ENCODE measurements at places on chromosomes 16 and 17.

- no peak for DNase-seq
Observed at GRCh38 chr16:54842743-54843423, 87.8 kb upstream of the IRX5 start.

- DNase-seq: no peak
Observed at GRCh38 chr17:54028986-54029580, 206.4 kb downstream of the KIF2B start.

GRCh38 chr16:55252577-55252976 lies 71.4 kb upstream of the IRX6 start:
- no peak for DNase-seq

DNA sequence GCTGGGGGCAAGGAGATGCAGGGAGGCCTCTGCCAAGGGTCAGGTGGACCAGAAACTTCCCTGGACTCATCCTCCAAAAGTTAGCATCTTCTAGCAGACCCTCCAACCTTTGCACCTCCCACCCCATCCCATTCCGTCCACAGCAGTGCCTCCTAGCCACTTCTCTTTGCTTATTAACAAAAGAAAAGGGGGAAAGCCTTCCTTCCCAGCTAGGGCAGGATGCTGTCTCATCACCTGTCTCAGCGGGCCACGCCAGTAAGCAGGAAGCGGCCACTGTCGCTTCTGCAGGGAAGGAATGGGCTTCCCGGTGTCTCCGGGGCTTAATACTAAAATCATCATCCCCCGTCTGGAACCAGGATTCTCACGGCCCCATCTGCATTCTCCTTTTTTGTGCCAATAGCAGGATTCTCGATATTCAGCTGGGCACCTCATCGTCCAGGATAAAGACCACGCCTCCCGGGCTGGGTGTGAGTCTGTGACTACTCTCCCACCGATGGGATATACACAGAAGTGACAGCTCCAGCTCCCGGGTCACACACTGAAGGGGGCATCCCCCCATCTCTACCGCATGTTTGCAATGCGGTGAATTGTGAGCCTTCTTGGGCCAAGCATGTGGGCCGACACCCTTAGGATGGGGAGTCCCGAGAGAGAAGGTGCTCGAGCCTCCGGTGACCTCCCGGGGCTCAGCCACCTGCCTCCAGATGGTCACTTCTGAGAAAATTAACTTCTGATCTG lies 15.5 kb upstream of the RBFOX3 start:
- DNase-seq: no peak

DNA sequence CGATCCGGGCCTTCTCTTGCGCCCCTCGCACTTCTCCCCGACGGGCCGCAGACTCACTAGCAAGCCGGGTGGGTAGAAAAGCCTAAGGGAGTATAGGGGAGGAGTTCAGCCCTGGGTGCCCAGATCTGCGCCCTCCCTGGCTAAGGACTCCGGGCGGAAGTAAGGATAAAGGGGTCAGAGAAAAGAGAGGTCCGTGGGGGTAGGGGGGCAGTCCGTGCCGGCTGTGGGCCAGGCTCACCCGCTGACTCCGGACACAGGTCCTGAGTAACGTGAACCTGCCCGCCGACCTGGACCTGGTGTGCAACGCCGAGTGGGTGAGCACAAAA lies 1.8 kb downstream of the NAGS start:
- DNase-seq: no peak

DNA sequence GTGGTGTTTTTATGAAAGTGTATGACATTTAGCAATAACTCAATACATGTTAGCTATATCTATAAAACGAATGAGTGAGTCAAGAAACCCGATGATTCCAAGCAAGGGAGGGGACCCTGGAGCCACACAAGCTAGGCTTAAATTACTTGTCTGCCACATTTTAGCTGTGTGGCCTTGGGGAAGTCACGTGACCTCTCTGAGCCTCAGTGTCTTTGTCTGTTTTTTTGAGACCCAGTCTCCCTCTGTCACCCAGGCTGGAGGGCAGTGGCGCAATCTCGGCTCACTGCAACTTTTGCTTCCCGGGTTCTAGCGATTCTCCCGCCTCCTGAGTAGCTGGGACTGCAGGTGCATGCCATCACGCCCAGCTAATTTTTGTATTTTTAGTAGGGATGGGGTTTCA lies 20.1 kb upstream of the GCSH start:
- DNase-seq: no peak

GRCh38 chr16:73768786-73769203 lies 527.8 kb upstream of the PSMD7 start:
- no peak for DNase-seq

GRCh38 chr17:76565728-76566612 lies 19.7 kb downstream of the ST6GALNAC2 start:
- DNase-seq: no peak

DNA sequence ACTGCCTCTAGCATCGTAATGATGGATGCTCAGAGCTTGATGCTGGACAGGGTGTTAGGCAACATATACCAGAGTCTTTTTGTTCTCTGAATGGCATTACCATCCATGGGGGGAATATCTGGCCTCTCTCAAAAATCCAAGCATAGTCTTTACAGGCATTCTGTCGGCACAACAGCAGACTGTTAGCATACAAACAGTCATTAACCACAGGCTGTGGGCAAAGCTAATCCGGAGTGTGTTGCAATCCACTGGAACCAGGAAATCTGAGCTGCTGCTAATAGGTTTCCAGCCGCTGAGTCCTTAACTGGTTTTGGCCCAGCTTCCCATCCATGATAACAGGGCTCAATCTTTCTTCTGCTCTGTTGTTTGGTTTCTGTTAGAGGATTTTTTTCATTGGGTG lies 371.9 kb downstream of the HS3ST3B1 start:
- no peak for DNase-seq

DNA sequence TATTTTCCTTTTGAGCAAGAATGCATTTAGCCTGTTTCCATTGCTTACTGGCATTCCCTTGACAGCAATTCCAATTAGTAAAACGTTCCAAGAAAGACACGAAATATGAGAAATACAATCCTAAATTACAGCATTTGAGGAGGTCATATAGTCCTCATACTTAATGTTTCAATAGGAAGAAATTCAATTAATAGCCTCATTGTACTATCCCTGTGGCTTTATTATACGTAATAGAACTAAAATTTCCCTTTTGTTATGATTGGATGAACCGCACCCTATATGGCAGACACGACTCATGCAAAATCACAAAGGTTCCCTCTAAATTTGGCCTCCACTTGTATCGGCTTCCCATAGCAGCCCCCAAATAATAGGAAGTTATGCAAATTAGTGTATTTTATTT lies 291.7 kb downstream of the CEP112 start:
- no peak for DNase-seq

DNA sequence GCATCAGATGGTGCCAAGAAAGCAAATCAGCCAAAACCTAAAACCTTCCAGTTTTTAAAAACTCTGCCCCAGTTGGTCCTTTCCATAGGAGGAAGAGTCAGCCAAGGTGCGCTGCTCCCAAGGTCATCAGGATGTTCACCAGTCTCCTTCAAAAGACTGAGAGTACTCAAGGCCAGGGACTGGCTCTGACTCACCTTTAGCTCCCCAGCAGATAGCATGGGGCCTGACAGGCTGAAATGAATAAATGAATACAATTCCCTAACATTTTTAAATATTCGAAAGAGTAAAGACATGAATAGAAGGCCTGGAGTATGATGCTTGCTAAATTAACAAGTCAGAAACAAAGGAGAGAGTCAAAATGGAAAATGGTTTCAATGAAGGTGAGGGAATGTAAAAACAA lies 19.2 kb downstream of the EFTUD2 start:
- no peak for DNase-seq

GRCh38 chr16:69225121-69225520 lies 38.2 kb downstream of the SNTB2 start:
- DNase-seq: no peak

DNA sequence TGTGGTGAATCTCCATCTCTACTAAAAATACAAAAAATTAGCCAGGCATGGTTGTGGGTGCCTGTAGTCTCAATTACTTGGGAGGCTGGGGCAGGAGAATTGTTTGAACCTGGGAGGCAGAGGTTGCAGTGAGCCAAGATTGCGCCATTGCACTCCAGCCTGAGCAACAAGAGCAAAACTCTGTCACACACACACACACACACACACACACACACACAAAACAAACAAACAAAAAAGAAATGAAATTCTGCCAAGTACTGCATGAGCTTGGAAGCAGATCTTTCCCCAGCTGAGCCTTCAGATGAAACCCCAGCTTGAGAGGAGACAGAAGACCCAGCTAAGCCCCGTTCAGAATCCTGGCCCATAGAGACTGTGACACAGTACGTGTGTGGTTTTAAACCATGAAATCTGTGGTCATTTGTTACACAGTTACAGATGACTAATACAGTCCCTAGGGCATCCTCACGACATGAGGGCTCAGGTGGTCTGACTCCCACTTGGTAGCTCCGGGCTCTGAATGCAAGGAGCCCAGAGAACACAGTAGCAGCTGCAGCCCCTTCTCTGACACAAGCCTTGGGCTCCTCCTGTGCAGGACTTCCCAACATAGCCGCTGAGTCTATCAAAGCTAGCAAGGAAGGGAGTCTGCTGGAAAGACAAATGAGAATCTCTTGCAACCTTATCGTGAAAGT lies 132.8 kb downstream of the SEC14L1 start:
- no peak for DNase-seq

- no peak for DNase-seq
Observed at GRCh38 chr17:52837492-52837891, 679.0 kb upstream of the CA10 start.

DNA sequence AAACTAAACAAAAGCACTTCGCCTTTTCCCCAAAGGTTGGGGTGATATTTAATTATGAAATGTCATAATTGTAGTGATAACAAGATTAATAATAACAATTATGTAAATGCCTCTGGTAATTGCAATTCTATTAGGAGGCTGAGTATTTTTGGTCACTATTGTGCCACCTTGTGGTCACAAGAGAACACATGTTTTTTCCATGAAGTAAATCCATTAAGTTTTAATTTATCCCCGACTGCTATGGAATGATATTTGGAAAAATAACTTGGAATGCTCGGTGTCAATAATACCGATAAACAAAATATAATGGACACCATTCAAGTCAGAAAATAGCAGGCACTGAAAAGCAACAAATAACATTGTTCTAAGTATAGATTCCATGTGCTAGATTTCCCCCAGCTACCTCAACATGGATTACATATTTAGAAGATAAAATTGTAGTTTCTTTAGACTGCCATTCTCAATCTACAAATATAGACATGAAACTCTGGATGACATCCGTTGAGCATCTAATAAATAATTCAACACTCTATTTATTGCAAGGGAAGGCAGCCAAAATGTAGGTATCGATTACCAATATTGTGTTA lies 25.0 kb upstream of the KCNJ2 start:
- no peak for DNase-seq

DNA sequence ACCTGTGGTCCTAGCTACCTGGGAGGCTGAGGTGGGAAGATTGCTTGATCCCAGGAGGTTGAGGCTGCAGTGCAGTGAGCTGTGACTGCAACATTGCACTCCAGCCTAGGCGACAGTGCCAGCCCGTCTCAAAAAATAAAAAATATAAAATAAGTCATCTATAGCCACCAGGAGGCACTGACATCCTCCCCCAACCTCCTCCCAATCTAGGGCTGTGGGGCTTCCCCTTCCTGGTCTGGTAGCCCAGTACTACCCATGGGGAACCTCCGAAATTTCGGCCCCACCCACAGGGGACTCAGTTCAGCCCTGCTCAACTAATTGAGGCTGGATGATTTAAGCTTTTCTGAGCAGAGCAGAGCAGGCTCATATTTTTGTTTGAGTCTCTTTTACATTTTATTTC lies 3.2 kb downstream of the ZSCAN10 start:
- no peak for DNase-seq

DNA sequence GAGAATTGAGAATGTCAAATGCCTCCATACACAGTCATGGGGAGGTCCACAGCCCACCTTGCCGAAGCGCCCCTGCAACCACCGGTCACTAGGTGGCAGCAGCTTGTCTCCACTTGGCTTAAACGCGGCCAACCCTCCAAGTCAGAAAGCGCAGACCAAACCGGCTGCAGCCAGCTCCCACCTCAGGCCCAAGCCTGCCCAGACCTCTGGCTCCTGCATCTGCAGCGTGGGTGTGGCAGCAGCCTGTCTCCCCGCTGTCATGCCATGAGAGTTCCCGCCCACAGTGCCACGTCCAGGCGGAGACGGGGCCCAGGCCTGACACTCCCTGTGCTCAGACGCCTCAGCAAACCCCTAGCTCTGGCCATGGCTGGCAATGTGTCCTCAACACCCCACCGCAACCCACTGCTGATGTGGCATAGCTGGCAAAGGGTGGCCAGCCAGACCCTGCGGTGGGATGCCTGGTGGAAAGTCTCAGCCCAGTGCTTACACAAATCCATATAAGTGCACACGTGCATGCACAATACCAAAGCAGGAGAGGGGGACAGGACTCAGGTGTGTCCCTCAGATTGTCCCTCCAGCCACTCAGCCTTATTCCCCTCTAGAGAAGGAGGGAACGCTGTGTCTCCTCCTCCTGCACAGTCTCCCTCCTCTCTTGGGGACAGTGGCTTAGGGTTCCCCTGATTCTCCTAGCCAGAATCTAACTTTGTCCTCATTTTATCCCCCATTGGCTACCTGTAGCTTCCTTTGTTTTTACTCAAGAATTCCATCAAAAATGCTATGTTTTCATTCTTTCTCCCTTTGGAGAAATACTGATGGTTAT lies 10.9 kb downstream of the COPZ2 start:
- no peak for DNase-seq
